ENCODE measurements at places on chromosomes 2 and 18.

DNA sequence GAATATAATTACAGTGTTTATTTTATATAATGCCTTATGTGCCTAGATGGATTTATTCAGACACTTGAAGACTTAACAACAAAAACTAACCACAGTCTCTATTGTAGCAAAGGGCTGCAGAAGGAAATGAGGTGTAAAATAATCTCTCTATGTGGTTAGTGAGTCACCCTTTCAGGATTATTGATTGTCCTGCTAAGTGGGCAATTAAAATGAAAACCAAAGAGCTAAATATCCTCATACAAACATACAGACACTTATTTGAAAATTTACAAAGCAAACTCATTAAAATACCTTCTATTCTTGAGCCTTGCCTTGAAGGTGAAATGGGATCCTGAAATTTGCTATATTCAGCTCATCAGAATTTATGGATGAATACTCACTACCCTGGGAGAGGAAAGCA is 27.7 kb upstream of the DCC start:
- DNase-seq, result no peak

- no peak for DNase-seq
Observed at GRCh38 chr2:127545189-127545588, 9.7 kb downstream of the MYO7B start.

- DNase-seq, result no peak
Observed at GRCh38 chr2:235511187-235511661, 17.4 kb downstream of the AGAP1 start.

- no peak for DNase-seq
Observed at GRCh38 chr18:66752733-66753132, 148.8 kb upstream of the CDH19 start.

All from HS-27A (cell line).